Activated T-helper 1 cell treated with anti-CD3 and anti-CD28 coated beads, Interleukin-2, amount 50 U/mL, for 16 hours (primary cell): ENCODE measurements at places on chromosomes 4 and X.
A peak's percentile ranks its signal among the peaks of the same experiment; 100 is the strongest.

DNA sequence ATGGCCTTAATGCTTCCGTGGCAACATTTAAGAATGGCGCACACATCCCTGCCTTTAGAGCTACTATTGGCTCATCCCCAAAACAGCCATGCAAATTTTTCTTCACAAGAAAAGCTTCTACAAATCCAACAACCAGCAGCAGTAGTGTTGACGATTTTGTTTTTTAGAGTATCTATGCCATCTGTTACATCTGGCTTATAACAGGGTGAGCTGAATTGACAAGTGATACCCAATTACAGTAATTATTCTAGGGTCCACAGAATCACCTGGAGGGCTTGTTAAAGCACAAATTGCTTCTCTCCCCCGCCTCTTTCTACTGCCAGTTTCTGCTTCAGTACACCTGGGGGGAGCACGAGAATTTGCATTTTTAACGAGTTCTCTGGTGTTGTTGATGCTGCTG is 34.1 kb downstream of the DCHS2 start:
- DNase-seq, result no peak

DNA sequence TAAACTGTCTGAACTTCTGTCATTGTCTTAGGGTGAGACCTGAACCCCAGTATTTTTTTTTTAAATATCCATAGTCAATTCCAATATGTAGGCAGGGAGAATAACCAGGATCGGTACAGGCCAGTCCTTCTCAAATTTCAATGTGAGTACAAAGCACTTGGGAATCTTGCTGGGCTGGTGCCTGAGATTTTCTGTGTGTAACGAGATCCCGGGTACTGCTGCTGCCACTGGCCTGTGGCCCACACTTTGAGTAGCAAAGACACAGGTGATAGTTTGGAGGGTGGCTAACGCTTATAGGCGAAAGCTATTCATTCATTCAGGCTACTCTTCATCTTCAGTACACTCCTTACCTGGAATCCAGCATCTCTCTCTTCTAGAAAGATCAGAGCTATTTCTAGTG is 923.6 kb upstream of the TENM3 start:
- no peak for DNase-seq

- DNase-seq, result no peak
Observed at GRCh38 chrX:155070663-155070974, 317 bp downstream of the CMC4 start.

DNA sequence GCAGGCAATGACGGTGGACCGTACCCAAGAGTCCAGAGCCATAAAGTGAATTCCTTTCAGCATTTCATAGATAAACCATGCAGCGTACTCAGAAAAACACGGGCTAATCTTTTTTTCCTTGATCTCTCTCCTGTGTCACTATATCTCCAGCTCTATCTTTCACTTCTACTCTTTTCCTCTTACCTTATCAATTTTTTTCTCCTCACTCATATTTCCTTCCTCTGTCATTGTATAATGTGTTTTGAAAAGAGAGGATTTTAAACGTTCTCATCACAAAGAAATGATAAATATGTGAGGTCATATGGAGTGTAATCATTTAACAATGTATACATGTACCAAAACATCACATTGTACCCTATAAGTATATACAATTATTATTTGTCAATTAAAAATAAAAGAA is 176.5 kb downstream of the CPE start:
- DNase-seq, result no peak

- DNase-seq, result no peak
Observed at GRCh38 chr4:64230709-64231310, 178.4 kb downstream of the TECRL start.

DNA sequence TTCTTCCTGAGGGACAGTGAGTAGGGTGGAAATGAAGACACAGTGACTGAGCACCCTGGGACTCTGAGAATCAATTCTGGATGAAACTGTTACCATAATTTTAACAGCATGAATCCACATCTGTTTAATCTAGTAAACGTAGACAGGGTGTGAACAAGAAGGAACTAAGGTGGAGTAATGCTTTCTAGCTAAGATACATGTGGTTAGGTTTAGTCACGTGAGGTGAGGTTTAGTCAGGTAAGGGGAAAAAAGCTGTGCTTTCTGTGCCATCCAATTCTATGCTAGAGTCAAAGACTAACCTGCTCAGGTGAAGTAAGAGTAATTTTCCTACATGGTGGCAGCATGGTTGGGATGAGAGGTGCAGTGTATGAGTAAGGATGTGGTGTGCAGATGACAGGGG is 54.0 kb upstream of the C4orf54 start:
- DNase-seq, result no peak

DNA sequence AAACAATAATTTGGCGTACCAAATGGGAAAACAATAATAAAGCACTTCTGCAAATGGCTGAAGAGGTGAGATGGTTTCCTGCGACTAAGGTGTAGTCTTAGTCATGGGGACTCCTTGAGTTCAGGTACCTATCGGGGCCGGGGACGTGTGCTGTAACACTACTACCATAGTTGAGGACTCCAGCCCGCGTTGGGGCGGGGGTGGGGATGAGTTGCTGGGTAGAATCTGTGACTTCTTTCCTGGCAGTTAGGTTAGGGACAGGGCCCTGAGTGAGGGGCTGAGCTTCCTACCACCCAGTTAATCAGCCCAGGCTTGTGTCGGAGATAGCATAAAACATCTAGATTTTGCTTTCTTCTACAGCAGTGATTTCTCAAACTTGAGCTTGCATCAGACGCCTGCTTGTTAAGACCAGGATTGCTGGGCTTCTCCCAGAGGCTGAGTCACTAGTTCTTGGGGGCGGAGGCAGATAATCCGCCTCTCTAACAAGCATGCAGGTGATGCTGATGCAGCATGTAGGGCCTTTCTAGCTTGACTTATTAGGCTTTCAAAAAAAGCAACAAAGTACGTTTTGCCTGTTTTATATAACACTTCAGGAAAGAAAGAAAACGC is 30.2 kb downstream of the RBBP7 start:
- no peak for DNase-seq

GRCh38 chr4:74364256-74364651 is 691 bp upstream of the EREG start:
- no peak for DNase-seq

DNA sequence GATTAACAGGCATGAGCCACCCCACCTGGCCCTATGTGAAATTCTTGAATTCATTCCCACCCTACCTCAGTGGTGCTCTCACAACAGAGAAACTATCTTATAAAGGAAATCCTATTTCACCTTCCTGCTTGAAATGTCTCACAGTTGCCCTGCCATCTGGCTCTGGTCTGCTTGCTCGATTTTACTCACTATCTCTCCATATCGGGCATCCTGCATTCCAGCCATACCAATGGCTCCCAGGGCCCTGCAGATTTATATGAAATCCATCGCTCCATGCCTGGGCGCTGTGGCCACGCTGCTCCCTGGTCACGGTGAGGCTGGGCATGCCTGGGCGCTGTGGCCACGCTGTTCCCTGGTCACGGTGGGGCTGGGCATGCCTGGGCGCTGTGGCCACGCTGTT is 15.8 kb downstream of the SORBS2 start:
- DNase-seq, result no peak

DNA sequence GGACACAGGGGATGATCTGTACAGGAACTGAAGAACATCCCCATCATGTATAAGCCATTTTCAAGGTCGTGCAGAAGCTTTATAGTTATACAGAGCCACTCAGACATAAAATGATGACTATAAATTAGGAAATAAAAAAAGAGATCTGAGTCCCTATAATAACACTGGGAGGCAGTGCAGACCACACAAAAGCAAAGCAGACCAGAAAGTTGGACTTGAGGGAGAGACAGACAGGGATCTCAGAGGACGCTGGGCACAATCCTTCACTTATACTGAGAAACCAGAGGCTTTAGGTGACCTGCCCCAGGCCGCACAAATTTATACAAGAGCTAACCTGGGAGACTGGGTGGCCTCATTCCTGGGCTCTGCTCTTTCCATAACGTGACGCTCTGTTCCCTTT is 70.5 kb downstream of the HADH start:
- DNase-seq, result no peak

DNA sequence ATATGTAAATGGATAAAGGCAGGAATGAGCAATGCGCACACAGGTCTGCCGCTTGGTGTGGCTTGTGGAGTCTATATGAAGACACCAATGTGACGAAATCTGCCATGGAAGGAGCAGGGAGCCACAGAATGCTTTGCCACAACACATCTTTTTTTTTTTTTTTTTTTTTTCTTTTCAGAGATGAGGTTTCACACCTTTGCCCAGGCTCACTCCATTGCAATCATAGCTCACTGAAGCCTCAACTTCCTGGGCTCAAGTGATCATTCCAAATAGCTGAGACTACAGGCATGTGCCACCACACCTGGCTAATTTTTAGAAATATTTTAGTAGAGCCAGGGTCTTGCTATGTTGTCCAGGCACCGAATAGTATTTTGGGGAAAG is 17.4 kb upstream of the SLC34A2 start:
- DNase-seq, result no peak

- DNase-seq, result no peak
Observed at GRCh38 chr4:188841523-188841922, 702.3 kb downstream of the TRIML1 start.

DNA sequence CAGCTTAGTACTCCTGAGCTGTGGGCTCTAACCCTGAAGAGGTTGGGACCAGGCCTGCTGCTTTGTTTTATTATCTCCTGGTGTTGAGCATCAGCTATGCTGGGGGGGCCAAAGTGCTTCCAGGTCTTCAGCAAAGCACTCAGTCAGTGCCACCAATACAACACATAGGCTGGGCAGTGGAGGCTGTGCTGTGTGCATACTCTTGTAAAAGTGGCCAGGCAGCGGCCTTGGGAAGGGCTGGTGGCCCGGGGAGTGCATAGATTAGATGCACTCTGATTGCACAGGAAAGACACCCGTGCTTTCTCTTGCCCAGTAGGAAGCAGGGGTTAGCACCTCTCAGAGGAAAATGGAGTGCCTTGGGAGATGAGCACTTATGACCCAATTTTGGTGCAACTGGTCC is 534.0 kb downstream of the ARAP2 start:
- DNase-seq, result no peak

DNA sequence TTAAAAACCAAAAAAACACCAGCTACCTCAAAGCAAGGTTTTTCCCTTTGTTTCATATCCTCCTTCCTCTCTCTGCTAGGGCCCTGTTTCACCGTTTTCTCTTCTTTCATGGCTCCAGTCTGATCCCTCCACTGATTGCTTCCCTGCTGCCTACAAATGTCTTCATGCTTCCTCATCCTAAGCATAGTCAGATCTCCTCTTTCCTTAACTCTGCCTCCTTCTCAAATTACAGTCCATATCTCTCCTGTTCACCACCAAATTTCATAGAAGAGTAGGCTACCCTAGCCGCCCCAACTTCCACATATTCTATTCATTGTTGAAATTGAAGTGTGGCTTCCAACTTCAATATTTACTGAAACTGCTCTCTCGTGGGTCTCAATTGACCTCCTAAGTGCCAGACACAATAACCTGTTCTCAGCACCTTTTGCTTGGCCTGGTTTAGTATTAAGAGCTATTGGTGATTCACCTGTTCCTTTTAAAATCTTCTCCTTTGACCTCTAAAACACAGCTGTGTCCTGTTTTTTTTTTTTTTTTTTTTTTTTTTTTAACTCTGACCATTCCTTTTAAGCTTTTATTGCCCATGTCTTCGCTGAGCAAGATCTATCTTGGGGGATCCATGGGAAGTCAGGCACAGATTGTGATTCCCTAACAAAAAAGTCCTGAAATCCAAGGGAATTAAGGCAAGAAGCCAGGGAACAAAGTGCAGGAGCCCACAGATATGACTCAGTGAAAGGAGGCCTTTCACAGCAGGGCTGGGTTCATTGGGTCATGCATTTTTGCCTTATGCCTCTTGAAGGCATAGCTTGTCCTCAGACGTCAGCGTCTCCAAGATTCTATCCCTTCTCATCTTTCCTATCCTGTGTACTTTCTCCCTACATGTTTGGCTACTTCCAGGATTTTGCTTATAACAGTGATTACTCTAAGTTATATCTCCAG is 85.4 kb downstream of the RPS3A start:
- DNase-seq, result no peak

GRCh38 chr4:103375278-103375677 is 177.1 kb upstream of the CENPE start:
- no peak for DNase-seq

DNA sequence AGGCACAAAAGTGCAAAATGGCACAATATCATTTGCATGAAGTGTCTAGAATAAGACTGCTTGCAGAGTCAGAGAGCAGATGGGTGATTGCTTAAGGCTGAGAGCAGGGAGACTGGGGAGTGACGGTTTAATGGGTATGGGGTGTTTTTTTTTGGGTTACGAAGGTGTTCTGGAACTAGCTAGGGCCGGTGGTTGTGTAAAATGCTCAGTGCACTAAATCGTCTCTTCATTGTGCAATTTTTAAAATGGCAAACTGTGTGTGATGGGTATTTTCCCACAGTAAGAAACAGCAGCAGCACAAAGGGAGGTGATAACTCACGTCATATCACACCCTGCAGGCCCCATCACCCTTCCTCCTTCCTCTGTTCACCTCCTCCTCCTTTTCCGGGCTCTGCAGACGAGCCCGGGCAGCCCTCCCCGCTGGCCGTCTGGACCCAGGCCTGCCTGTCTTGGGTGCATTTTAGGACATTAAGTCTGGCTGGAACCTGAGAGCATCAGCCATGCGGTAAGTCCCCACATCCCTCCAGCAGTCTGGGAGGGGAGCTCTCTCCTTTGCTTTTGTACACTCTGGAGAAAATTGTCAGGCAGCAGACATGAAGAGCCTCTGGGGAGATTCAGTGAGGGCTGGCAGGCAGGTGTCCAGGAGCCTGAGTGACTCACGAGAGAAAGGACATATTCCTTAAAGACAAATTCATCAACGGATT is 42.7 kb downstream of the ASMT start:
- peak; percentile 13 for DNase-seq

- DNase-seq, result no peak
Observed at GRCh38 chr4:55682295-55682694, 46.2 kb upstream of the NMU start.

- DNase-seq, result no peak
Observed at GRCh38 chrX:44503560-44503959, 39.1 kb downstream of the FUNDC1 start.

- no peak for DNase-seq
Observed at GRCh38 chr4:87529187-87529586, at the start of gene SPARCL1. Gene SPARCL1 (minus strand): TSS chr4:87529376. CDS start chr4:87499574, 29,802 bp downstream.

GRCh38 chr4:129532573-129532972 is 436.6 kb downstream of the C4orf33 start:
- DNase-seq, result no peak

- no peak for DNase-seq
Observed at GRCh38 chr4:158728236-158728635, 5.0 kb upstream of the PPID start.

GRCh38 chrX:51332188-51332942 is at the start of gene NUDT10:
Gene NUDT10 (plus strand): TSS chrX:51332822. CDS start chrX:51332966, 144 bp downstream.
- DNase-seq, result peak; percentile 4

DNA sequence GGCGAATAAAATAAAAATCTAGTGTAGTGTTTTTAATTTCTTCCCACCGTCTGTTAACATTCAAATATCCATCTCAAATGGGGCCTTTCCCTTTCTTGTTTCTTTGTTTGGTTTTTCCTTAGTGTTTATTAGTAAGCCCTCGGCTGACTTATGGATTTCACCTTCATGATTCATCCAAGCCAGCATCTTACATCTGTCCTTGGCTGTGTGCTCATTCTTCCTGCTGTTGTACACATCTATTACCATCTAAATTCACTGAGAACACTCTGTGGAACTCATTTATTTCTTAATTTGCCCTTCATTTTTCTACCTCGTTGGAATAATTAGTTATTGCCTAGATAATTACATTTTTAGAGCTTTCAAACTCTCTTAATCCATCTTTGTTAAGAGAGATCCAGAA is 84.9 kb downstream of the SPCS3 start:
- no peak for DNase-seq

GRCh38 chr4:37453281-37453998 is 208.9 kb downstream of the NWD2 start:
- no peak for DNase-seq
